ENCODE measurements at places on chromosomes 16 and 17. TPM values are rescaled to one million over a fixed set of nuclear protein-coding genes. Genes with fewer than 3 reads are reported as not detected.

DNA sequence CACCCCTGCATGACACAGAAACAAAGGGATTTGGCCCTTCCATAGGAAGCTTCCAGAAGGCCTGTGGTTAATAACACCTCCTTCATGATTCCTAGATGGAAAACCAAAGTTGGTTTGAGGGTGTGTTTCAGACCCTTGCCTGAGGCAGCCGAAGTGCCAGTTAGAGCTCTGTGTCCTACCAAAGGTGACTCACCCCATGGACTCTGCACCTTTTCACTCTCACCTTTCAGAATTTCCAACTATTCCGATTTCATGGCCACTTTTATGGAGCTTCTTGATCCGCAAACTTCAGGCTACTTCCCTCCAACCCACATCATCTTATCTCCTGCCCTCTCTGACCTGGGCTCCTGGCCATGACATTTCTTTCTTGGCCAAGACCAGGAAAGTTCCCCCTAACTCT lies 49.2 kb downstream of the MEOX1 start:
- no peak for DNase-seq
- H3K4me1 ChIP-seq, result peaks cover 6% of the 10 kb centered on the region
- no peak overlapping the region for H3K27ac ChIP-seq
- no peak overlapping the region for H3K4me3 ChIP-seq
- no peaks in the 10 kb centered on the region for H3K27me3 ChIP-seq

- peaks cover 2% of the 10 kb centered on the region for H3K36me3 ChIP-seq
- H3K4me3 ChIP-seq, result peak overlapping the region; percentile 95
- peak overlapping the region; percentile 96 for H3K27ac ChIP-seq
- DNase-seq, result no peak
- no peaks in the 10 kb centered on the region for H3K27me3 ChIP-seq
Measured at GRCh38 chr17:63601439-63602371, 1.0 kb downstream of the TACO1 start.

GRCh38 chr16:67356396-67356795 lies 29.8 kb downstream of the LRRC36 start:
- DNase-seq, result no peak
- no peak overlapping the region for H3K4me3 ChIP-seq
- H3K27me3 ChIP-seq, result peaks cover 10% of the 10 kb centered on the region
- no peaks in the 10 kb centered on the region for H3K36me3 ChIP-seq
- H3K4me1 ChIP-seq, result no peaks in the 10 kb centered on the region

GRCh38 chr16:47787696-47788095 lies 326.6 kb downstream of the PHKB start:
- H3K27me3 ChIP-seq, result peaks cover 6% of the 10 kb centered on the region
- peak; percentile 39 for DNase-seq
- no peaks in the 10 kb centered on the region for H3K4me1 ChIP-seq
- no peak overlapping the region for H3K4me3 ChIP-seq
- no peak overlapping the region for H3K27ac ChIP-seq

GRCh38 chr17:81453712-81454111 lies 58.5 kb downstream of the BAHCC1 start:
- peaks cover 20% of the 10 kb centered on the region for H3K4me1 ChIP-seq
- H3K36me3 ChIP-seq, result no peaks in the 10 kb centered on the region
- no peak overlapping the region for H3K27ac ChIP-seq
- H3K4me3 ChIP-seq, result no peak overlapping the region

DNA sequence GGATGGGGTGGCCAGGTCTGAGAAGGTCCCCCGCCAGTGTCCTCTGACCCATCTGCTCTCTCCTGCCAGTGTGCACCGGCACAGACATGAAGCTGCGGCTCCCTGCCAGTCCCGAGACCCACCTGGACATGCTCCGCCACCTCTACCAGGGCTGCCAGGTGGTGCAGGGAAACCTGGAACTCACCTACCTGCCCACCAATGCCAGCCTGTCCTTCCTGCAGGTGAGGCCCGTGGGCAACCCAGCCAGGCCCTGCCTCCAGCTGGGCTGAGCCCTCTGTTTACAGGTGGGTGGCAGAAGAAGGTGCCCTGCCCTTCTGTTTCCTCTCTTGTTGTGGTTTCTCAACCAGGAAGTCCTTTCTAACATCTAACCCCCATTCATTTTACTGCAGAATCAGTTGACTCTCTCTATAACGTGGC lies 7.1 kb downstream of the ERBB2 start:
- DNase-seq, result no peak
- H3K27ac ChIP-seq, result no peak overlapping the region

DNAAF8 gene
- total RNA-seq, result 0.68 TPM
